Left renal pelvis (tissue), 4 donors: ENCODE measurements at places on chromosomes 2 and 18. TPM values are rescaled to one million over a fixed set of nuclear protein-coding genes. Genes with fewer than 3 reads are reported as not detected.

The SP140 gene
- 0.40 TPM for polyA plus RNA-seq

DNA sequence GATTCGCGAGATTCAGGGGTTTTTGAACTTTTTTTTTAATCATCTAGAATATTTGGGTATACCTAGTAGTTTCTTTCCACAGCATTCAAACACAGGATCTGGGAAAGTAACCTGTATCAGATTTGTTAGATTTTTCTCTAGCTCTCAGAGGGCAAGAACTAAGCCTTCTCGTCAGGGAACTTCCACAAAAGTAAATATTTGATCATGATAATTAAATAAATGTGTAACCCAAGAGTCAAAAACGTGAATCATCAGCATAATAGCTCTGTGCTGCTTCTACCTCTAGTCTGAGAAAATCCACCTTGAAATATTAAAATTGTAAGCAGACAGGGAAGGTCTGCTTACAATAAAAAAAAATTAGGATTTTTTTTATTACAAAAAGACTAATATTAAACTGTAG is 225.7 kb upstream of the SPOPL start:
- no peak for DNase-seq

DNA sequence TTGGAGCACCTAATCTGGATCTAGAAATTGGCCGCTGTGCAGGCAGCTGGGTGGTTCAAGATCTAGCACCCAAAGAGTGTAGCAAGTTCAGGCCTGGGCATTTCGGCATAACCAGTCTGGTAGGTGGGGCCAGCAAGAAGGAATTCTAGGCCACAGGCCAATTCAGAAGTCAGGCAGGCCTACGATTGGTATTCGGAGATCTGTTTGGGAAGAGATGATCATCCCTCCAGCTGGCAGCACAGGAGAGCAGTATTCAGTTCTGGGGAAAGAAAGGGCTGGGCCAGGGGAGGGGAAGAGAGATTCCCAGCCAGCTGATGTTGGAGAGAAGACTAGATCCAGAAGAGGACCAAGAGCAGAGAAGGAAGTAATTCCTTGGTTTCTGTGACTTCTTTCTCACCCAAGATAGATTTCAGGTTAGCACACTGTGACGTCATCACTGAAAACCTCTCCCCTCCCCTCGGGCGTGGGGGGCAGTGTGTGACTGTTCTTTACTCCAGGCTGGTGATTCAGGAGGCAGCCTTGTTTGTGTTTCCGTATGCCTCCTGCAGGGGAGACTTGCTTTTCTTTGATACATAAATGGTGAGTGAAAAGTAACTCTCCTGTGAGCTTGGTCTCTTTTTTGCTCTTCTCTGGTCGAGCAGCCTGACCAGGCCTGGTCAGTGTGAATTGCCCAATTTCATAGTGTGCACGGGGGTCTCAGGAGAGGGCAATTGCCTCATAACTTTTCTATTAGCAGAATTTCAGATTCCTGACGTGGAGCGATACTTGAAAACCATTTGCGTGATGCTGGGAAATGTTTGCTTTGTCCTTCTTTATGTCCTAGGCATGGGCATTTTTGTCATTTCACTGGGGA is 61.1 kb downstream of the MEIS1 start:
- no peak for DNase-seq

DNA sequence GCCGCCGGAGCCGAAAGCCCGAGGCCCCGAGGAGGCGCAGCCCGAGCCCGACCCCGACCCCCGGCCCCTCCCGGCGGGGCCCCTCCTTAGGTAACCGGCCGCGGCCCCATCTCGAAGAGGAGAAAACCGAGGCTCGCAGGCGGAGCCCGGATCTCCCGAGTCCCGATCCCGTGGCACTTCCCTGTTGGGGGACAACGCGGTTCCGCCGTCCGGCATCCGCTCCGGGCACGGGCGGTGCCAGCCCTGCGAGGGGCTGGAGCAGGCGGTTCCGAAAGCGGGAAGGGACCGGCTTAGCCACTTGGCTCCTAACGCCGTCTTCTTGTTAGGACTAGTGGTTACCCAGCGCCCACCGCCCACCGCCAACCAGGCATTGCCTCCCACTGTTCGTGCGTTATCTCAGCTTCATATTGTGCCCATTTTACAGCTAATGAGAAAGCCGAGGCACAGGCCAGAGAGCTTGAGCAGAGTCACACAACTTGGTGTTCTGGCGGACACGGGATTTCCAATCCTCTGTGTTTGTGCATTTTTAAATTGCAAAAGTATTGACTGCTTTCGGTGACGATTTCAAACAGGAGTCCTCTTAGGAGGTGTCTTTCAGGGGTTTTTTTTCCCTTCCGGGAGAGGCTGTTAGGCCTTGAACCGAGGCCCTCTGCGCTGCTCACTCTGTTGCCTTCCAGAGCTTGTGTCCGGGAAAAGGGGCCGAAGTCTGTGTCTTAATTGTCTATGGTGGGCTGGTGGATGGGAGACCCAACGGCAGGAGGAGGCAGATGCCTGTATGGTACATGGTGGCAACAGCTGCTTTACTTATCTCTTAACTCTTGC is 562 bp downstream of the CENPA start:
- no peak for DNase-seq

DNA sequence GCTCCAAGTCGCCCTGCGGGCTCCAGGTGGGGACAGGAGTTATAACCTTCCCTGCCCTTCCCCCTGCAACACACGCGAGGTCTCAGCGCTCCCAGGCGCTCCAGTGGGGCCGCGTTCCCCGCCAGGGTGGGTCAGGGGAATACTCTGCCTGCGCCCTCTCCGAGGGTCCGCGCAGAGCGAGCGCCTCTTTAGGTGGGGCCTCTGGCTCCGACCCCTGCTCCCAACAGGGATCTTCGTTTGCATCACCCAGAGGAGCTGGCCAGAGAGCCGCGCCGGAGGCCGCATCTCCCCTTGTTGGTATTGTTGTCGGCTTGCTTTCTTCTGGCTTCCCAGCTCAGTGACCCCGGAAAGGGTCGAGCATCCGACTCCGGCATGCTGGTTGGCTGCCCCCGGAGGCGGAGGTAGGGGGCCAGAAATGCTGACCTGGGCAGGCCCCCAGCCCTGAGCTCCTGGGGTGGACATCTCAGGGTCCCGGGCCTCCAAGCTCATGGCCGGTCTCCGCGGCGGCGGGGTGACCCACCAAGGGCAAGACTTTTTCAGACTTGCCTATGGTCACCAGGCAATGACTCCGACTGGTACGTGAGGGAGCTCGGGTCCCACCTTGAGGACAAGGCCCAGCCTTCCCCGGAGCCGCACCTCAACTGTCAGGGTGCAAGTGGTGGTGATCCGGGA is 11.2 kb upstream of the EN1 start:
- no peak for DNase-seq

The GPBAR1 gene
- polyA plus RNA-seq: 2.0 TPM

GRCh38 chr2:189109921-189110397 is 69.6 kb downstream of the COL5A2 start:
- DNase-seq: no peak

DNA sequence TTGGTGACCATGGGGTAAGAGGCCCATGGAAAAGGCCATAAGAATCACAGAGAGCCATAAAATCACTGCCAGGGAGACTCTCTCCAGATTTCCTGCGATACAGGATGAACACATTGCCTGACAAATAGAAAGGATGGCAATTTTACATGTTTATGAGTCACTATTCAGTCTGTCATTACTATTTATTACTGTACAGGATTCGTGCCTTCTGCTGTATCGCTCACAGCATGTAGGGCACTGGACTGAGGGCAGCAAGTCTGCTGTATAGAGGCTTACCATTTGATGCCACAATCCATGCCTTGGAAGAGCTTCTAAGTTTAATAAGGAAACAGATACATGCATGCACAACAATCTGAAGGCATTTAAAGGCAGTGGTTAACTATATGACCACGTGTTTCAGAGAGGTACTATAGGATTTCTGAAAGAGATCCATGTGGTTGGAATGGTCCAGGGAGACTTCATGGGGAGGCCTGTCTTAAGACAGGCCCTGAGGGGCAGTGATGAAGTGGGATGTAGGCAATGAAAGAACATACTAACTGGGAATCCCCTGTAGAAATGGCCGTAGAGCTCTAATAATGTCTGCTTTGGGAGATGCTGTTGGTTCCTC is 702.4 kb upstream of the RAB6C start:
- DNase-seq: no peak

DNA sequence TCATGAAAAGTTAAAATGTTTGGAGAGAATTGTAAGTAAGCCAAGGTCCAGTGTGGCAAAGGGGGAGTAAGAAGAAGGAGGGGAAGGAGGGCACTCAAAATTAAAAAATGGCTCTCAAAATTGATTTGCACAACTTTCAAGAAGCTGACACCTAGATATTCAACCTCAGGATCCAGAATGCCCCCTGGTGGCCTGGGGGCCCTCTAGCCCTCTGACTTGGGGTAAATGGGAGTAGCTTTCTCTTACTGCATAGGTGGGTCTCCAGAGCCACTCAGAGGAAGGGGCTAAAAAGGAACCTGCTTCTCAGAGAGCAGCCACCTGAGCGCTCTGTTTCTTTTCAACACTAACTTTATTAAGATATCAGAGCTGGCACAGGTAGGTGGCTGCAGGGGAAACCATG is 968.5 kb downstream of the BCL11A start:
- DNase-seq: no peak

DNA sequence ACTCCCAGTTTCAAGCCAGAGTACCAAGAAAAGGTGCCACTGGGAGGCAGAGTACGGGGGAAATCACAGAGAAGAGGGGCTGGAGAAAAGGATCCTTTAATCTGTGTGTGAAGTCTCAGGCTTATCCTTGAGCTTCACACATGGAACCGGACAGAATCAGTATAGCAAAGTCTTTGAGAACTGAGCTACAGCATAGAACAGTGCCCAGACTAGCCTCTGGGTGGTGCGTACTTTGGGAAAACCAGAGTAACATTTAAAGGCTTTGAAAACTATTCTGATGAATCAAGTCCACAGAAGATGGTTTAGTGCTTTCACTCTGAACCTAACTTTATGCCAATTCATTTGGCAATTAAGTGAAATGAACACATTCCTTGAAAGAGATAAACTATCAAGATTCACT is 83.1 kb downstream of the BABAM2 start:
- DNase-seq: no peak

- no peak for DNase-seq
Observed at GRCh38 chr2:201072201-201072530, 365 bp downstream of the NDUFB3 start.

DNA sequence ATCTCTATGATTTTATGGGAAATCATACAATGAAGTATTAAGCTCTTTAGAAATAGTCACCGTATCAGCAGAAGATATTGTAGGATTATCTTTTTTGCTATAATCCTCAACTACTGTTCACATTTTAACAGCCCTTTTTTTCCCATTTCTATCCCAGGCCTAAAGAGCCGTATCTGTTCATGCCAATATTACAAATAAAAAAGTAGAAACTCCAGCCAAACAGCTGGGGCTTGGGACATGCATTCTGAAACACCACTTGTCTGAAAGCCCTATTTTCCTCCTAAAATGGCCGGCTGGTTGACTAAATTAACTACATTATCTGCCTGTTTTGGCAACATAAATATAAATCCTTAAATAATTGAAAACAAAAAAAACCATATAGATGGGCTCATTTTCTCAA is 477.8 kb downstream of the CDH2 start:
- no peak for DNase-seq
